ENCODE measurements at places on chromosomes 1 and 21.

GRCh38 chr1:156524481-156524869, 23.9 kb upstream of the MEF2D start:
- DNase-seq, result no peak

DNA sequence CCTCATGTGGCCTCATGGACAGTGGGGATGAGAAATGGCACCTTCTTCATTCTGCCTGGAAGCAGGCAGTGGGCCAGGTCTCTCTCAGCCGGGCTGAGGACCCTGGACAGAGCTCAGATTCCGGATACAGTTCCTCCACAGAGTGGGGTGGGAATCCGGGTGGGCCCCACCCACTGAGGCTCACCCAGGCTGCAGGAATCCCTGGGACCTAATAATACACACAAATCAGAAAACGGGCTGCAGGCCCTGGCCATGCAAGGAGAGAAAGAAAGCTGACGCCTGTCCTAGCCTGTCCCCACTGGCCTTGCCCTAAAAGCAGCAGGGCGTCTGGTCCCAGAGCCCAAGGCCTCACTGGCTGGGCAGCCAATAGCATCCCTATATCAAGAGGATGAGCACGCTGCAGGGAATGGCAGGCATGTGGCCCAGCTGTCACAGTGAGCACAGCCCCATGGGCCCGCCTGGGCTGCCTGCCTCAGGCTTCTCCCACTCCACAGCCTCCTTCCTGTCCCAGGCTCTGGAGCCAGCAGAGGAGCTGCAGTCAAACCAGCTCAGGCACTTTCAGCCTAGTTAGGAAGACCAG, 25.3 kb downstream of the ACTA1 start:
- peak; percentile 61 for DNase-seq

DNA sequence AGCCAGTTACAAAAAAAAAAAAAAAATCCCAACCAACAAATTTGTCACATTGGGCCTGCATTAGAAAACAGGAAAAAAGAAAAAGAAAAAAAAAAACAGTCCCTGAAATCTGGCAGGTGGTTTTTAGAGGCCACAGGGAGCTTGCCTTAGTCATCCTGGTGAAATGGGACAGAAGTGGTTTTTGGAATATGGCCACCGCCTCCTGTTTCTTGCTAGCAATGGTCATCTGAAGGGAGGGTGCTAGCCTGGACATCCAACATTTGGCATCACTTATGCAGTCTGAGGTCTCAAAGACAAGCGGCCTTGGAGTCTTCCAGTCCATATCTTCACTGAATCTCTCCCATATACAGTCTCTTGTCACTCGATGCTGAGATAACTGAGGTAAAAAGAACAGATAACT, 20.1 kb upstream of the NKAIN1 start:
- no peak for DNase-seq

DNA sequence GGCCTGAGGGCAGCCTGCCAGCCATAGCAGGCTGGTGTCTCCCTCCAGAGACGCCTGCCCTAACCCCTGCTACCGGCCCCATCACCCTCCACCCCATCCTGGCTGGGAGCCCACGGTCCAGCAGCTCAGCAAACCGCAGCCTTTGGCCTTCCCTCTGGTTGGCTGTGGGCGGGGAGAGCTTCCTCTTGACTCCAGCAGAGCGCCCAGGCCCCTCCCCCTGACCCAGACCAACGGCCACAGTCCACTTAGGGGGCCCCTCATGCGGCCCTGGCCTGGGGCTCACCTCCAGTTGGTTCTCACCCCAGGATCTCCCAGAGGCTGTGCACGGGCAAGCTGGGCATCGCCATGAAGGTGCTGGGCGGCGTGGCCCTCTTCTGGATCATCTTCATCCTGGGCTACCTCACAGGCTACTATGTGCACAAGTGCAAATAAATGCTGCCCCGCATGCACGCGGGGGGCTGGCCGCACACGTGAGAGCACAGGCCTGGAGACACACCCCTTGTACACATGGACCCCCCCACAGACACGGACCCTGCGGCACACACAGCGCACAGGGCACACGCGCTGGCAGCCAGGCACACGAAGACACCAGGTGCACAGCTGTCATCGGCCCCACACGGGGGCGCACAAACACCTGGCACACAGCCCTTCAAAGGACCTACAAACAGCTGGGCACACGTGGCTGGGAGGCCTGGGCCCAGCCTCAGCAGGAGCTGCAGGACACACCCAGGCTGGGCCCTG, 3.1 kb downstream of the SMIM1 start:
- peak; percentile 42 for DNase-seq

GRCh38 chr1:176989023-176989422, 175.5 kb downstream of the ASTN1 start:
- DNase-seq, result peak; percentile 22

DNA sequence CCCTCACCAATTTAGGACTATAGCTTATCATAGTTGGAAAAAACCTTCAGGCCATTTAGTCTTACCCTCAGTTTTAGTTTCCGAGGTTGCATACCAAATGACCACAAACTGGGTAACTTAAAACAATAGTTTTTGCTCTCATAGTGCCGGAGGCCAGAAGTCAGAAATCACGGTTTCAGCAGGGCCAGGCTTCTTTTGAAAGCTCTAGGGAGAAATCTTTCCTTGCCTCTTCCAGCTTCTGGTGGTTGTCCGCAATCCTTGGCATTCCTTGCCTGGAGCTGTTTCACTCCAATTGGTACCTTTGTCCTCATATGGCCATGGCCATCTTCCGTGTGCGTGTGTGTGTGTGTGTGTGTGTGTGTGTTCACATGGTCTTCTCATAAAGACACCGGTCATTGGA, 12.4 kb upstream of the PLXNA2 start:
- no peak for DNase-seq
